ENCODE measurements at places on chromosomes 1 and 21.

GRCh38 chr1:15803380-15803779 lies 4.1 kb downstream of the UQCRHL start:
- no peak for DNase-seq

DNA sequence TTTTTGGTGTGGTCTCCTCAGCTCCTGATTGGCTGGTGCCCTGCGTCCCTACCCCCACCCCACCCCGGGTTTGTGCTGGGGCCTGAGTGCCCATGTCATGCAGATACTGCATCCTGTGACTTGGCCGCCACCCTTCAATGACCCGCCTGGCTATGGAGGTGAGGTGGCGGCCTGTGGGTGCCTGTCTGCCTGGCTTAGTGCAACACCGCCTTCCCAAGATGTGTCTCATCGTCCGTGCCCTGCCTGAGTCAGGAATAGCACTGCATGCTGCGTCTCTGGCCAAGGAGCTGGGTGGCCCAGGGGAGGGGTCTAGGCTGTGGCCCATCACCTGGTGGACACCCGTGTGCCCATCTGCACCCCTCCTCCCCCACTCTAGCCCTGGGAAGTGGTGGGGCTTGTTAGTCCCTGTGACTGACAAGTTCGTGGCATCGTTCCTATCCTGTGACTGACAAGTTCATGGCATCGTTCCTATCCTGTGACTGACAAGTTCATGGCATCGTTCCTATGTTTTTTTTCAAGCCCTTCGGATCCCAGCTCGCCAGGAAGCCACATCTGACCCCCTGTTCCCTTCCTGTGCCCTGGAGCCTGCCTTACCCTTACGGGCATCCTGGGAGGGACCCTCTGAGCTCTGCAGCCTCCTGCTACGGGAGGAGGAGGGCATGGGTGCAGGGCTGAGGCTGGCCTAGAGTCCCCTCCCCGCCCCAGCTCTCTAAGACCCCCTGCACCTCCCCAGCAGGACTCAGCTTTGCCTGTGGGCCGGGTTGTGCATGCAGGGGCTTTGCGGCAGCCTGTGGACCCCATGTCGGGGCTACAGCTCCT lies 7.5 kb downstream of the SLX9 start:
- DNase-seq: peak; percentile 10

GRCh38 chr1:168466092-168466713 lies 77.6 kb downstream of the XCL2 start:
- no peak for DNase-seq

DNA sequence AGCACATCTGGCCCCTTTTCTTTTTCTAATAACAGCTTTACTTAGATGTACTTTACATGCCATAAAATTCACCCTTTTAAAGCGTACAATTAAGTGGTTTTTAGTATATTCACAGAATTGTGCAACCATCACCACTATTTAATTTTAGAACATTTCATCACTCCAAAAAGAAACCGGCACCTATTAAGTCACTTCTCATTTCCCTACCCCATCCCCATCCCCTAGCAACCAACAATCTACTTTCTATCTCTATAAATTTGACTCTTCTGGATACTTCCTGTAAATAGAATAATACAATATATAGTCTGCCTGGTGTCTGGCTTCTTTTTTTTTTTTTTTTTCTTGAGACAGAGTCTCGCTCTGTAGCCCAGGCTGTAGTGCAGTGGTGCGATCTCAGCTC lies 59.5 kb upstream of the ENAH start:
- no peak for DNase-seq

GRCh38 chr1:115492880-115493279 lies 148.9 kb upstream of the VANGL1 start:
- no peak for DNase-seq

- DNase-seq: no peak
Measured at GRCh38 chr1:175434283-175434860, 241.8 kb upstream of the KIAA0040 start.

GRCh38 chr1:22285549-22286396 lies 142.9 kb upstream of the WNT4 start:
- DNase-seq: no peak

GRCh38 chr1:67650061-67650460 lies 34.9 kb upstream of the GADD45A start:
- no peak for DNase-seq

DNA sequence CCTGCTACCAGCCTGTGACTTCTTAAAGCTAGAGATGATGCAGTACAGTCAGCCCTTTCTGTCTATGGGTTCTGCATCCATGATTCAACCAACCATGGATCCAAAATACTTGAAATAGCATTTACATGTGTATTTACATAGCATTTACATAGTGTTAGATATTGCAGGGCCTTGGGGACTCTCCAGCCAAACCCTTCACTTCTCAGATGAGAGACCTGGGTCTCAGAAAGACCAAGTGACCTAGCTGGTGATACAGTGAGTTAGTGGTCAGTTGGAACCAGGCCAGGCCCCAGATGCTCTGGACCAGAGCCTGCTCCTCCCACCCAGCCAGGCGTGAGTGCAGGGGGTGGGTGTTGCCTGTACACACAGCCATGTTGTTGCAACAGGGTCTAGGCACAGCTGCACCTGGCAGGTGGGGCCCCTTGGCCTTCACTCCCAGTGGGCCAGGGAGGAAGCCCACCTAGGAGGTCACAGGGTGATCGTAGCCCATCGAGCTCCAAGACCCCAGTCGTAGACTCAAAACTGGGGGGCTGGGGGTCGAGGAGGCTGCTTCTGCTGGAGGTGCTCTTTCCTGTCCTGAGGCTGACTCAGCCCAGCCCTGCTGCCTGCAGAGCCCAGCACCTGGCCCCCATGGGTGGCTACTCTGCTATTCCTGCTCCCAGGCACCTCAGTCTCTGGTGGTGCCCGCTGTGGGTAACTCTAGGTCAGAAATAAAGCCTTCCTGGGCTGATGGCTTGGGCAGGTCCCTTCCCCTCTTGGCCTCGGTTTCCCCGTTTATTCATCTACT lies 7.7 kb downstream of the TMEM61 start:
- DNase-seq: no peak

GRCh38 chr1:99326215-99326949 lies 62.1 kb downstream of the PLPPR4 start:
- DNase-seq: no peak

DNA sequence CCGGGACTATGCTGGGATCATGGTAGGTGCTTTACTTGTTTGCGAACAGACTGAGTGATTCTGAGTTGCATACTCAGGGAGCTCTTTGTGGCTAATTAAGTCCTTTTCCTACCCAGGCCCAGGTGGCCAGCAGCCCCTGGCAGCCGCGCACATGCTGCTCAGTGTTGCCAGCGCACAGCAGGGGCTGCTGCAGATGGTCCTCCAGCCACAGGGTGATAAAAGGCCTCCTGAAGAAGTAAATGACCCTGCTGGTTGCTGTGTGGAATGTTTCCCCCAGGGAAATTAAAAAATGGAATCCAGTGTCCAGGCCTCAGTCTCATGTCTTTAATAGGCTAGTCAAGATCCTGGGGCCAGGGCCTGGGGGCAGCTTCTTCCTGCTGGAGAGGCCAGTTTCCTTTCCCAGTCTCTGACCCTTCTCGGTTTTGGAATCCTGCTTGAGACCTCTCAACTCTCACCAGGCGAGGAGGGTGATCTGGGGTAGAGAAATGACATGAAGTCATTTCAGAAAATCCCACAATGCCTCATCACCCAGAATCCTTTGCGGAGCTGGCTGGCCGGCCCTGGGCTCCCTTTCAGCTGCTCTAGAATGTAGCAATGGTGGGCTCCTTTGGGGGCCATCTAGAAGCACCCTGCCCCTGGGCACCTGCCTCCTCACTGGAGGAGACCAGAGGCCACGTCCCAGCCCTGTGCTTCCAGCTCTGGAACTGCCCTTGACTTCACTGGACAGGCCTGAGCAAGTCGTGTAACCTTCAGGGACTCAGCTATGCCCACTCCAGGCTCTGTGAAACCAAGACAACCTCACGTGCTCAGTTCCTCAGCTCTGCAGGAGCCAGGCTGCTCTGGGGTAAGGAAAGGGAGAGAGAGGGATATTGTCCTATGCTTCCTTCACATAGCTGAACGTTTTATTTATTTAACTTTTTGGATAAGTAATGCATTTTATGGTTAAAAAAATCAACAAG lies 131.4 kb downstream of the MRPS6 start:
- DNase-seq: no peak

Data from CD4-positive, alpha-beta T cell treated with Interleukin-15 for 1 hour (primary cell).